ENCODE measurements at places on chromosomes 12 and 14. TPM values are rescaled to one million over a fixed set of nuclear protein-coding genes. Genes with fewer than 3 reads are reported as not detected.

The ADAMTS20 gene
- total RNA-seq = 0.24 TPM

The GNB3 gene
- total RNA-seq = 0.39 TPM

The KIF21A gene
- 2.8 TPM for total RNA-seq

The ERP27 gene
- total RNA-seq = 0.26 TPM

The PIWIL1 gene
- not detected for total RNA-seq

Data from epithelial cell of alveolus of lung (primary cell).